Astrocyte (in vitro differentiated cells and primary cell): ENCODE measurements at places on chromosomes 2 and 18. TPM values are rescaled to one million over a fixed set of nuclear protein-coding genes. Genes with fewer than 3 reads are reported as not detected.

Gene RAMP1
- total RNA-seq, result 9.1 and 13.7 TPM in 2 replicates

GRCh38 chr2:175457895-175458448, 276.5 kb upstream of the ATP5MC3 start:
- no peak for DNase-seq

- DNase-seq, result no peak
Measured at GRCh38 chr2:31168291-31168690, 30.1 kb upstream of the GALNT14 start.

DNA sequence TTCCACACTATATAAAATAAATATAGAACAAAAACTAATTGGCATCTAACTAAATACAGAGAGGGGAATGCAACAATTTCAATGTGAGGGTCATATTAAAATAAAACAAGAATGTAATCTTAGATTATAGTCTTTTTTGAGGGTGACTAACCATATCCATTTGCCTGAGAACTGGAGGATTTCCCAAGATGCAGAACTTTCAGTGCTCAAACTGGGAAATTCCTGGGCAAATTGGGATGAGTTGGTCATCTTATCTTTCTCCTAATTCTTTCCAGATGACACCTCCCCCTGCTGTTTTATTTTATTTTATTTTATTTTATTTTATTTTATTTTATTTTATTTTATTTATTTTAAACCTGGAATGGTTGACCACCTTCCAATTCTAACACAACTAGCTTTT, 846.2 kb downstream of the SLC4A3 start:
- DNase-seq, result no peak

DNA sequence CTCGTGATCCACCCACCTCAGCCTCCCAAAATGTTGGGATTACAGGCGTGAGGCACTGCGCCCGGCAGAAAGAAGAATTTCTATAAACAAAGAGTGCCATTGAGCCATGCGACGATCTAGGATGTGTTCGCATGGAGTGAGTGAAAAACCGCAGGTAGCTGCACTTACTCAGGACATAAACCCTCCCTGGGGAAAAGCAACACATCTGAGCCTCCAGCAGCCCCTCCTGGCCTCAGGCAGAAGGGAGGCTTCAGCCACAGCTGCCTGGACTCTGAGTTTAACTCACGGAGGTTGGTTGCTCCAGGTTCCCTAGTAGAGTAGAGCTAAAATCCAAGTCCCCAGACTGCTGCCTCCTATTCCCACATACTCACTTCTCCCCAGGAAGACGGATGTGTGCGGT, 11.3 kb upstream of the STK25 start:
- no peak for DNase-seq

Gene OSBPL6
- total RNA-seq, result 13.4 and 13.7 TPM in 2 replicates

DNA sequence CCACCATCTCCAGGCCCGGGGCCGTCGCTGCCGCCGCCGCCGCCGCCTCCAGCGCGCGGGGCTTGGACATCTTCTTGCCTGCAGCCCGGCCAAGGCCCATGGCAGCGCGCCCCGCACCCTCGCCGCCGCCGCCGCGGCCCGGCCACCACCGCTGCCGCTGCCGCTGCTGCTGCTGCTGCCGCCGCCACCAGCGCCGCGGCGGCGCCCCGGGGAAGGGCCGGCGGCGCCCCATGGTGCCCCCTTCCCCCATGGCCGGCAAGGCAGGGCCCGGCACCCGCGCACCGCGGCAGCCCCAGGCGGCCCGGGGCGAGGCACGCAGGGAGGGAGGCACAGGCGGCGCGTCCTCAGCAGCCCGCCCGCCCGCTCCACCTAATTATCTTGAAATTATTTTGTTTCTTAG, 3057.4 kb downstream of the RPIA start:
- DNase-seq, result no peak

Gene DSG4
- not detected in 2 replicates for total RNA-seq

- DNase-seq, result no peak
Measured at GRCh38 chr2:19874726-19875125, 27.1 kb downstream of the TTC32 start.

Gene THADA
- total RNA-seq, result 16.2 and 19.2 TPM in 2 replicates

- DNase-seq, result no peak
Measured at GRCh38 chr2:231102772-231103171, 22.1 kb downstream of the HTR2B start.

DNA sequence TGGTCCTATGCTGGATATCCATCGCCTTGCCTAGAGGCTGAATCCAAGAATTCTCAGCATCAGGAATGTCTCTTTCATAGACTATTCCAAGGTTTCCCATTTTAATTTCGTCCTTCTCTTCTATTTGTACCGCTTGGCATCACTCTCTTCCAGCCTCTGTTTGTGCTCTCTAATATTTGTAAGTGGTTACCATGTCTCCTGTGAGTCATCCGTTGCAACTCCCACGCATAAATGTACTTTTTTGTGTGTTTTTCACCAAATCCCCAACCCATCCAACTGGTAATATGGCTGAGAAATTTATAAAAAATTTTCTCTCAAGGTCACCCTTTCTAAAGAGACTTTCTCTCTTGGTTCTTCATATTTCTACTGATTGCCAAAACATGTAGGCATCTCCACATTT, 21.8 kb downstream of the COLEC12 start:
- DNase-seq, result peak; percentile 82

Gene PKDCC
- 6.9 and 9.7 TPM in 2 replicates for total RNA-seq

Gene GULP1
- total RNA-seq, result 33.4 and 39.4 TPM in 2 replicates

Gene UGT1A3
- total RNA-seq, result not detected in 2 replicates

DNA sequence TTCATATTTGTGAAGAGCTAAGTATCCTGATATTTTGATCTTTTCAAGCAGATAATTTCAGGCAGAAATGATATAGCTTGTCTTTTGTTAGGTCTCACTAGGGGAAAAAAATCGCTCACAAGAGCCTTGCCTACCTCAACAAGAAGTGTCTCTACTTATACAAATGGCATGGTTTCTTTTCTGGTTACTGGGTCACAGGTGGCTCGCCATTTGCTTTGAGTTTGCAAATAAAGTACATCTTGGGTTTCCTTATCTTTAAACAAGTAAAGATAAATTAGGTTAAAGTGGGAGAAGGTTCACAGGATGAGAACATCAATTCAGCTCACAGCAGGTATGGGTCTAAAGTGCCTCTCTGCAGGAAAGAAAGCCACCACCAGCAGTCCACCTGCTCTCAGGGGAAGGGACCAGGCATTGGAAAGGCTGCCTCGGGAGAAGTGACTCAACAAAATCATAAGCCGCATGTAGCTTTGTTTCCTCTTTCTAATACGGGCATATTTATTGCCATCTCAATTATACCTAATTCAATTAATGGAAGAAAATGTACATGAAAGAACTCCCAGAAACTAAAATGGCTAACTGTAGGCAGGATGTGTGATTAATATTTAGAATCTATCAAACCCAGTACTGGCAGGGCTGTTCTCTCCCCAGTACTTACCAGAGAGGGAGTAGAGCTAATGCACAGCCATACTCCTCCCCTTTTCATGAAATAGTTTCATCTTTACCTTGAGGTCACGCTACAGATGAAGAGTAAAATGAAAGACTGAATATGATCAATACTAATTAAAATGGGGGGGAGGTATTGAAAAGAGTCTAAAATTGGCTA, 28.3 kb downstream of the CDC42EP3 start:
- DNase-seq, result no peak

- no peak for DNase-seq
Measured at GRCh38 chr2:38634684-38635083, 31.2 kb upstream of the GALM start.

DNA sequence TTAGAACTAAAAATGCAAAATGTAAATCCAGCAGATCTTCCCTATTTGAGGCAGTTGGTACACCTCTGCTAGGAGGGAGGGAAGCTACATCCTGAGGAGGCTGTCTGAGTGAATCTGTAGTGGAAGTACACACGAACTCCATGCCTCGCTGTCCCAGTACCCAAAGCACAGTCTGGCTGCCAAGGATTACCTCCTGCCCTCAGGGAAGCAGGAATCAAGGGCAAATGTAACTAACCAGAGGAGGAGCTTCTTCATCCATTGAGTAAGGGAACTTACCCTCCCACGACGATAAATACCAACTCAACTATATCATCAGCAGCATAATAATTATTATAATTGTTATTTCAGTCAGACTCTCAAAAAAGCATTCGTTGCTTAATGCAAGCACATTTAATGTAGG, 2.1 kb downstream of the DHRS9 start:
- no peak for DNase-seq

Gene CCDC85A
- 6.1 and 8.9 TPM in 2 replicates for total RNA-seq

Gene DCC
- total RNA-seq, result 2.0 and 2.6 TPM in 2 replicates

DNA sequence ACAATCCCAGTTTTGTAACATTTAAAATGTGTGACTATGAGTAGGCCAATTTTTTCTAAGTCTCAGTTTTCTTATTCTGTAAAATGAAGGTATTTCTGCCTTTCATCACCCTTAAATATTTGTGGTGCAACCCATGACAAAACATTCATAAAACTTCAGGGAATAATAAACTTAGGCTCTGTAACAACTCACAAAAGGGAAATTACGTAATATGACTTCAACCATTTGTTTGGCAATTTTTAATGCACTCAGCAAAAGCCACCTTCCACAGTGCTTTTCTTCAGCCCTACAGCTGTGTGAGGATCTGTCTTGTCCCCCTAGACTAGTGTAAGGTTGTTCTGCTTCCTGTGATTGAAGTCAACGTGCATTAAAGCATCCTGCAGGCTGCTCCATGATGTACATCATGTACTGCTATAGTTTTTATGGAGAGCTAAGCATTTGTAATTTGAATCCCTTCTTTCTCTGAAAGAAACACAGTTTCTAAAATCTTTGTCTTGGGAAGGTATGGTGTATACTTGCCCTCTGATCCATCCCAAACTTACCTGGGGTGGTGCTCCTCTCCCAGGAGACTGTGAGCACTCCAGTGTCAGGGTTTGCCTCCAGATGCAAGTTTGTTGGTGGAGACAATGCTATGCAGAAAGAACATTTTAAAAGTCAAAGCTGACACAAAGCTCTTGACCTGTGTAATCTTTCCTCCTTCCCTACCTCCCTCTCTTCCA, 39.1 kb downstream of the FN1 start:
- DNase-seq, result peak; percentile 65

- DNase-seq, result peak; percentile 45
Measured at GRCh38 chr2:197575987-197576386, 60.1 kb downstream of the MOB4 start.

DNA sequence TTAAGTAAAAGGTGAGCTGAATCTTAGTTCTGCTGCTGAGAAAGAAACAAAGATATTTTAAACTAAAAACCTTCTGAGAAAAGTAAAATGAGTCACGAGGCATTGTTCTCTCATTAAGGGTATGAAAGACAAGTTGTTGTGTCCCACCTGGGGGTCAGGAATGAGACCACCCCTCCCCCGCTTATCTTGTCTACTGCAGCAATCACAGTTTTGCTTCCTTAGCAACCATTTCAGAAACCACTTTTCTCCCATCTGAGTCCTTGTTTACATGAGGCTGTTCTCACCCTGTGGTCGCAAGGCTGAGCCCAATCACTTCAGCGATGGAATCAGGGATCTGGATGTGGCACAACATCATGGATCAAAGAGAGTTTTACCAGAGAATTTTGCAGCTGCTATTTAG, 377.6 kb upstream of the NETO1 start:
- DNase-seq, result no peak
